ENCODE measurements at places on chromosomes 6 and 20.
A peak's percentile ranks its signal among the peaks of the same experiment; 100 is the strongest.

- DNase-seq = no peak
Observed at GRCh38 chr6:28525496-28526039, at the start of gene GPX5. GPX5 (plus strand) TSS chr6:28525881; CDS start chr6:28526014, 133 bp downstream.

- DNase-seq = no peak
Observed at GRCh38 chr6:75378101-75378500, 93.5 kb upstream of the TMEM30A start.

DNA sequence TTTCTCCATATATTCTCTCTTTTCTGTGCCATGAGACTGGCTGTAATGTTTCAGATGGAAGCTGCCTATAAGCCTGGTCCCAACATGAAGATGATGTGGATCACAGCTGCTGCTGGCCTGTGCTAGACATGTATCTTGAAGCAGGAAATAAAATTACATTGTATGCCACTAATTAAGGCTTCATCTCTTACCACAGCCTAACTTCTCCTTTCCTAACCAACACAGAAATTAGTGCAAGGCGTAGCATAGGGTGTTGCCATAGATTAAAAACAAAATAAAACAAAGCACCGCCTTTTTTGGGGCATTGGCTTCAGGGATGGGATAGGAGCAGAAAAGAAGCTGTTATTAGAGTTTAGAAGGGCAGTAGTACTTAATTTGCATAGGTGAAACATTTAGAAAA lies 4.7 kb upstream of the SLC17A4 start:
- no peak for DNase-seq

- DNase-seq = no peak
Observed at GRCh38 chr6:26170951-26171841, 84.0 kb downstream of the HFE start.

GRCh38 chr6:136511926-136512325 lies 38.3 kb downstream of the MAP7 start:
- DNase-seq = no peak

- no peak for DNase-seq
Observed at GRCh38 chr20:57693670-57694329, 16.0 kb downstream of the PMEPA1 start.

GRCh38 chr6:108635505-108636226 lies 74.9 kb downstream of the FOXO3 start:
- no peak for DNase-seq

- peak; percentile 50 for DNase-seq
Observed at GRCh38 chr20:44217342-44218092, 6.9 kb upstream of the OSER1 start.

DNA sequence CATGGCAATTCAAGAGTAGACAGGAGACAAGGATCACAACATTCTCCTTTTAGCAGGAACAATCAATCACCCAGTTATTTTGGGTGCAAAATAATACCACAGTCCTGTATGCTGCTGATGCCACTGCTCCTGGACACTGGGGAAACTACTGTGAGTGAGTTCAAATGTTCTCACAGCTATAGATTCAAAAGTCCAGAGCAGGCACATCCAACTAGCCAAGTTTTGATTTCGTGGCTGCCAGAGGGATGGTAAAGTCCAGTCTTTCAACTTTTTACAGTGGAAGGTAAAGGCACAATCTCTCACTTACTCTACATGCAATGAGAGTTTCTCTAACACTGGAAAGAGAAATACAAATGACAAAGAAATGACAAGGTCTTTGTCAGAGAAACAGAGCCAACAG lies 26.9 kb upstream of the TSHZ2 start:
- DNase-seq = no peak

GRCh38 chr6:84597238-84597875 lies 167.0 kb downstream of the TBX18 start:
- DNase-seq = no peak

- DNase-seq = no peak
Observed at GRCh38 chr6:54601600-54602300, 244.8 kb upstream of the FAM83B start.

DNA sequence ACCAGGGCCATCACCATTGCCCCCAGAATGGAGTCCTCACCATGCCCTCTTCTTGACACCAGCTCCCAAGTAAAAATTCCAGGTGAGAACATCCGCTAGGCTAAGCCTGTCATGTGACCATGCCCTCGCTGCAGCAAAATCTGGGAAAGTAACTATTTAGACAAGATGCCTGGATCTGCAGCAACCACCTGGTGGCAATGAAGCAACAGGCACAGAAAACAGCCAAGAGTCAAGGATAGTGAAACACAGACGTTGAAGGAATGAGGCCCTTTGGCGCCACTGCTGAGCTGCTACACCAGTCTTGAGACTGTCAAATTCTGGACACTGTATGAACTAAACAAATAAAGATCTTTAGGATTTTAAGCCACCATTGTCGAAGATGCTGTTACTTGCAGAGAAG lies 30.1 kb upstream of the TGM6 start:
- no peak for DNase-seq

GRCh38 chr6:43856005-43856765 lies 86.2 kb downstream of the VEGFA start:
- DNase-seq = no peak

DNA sequence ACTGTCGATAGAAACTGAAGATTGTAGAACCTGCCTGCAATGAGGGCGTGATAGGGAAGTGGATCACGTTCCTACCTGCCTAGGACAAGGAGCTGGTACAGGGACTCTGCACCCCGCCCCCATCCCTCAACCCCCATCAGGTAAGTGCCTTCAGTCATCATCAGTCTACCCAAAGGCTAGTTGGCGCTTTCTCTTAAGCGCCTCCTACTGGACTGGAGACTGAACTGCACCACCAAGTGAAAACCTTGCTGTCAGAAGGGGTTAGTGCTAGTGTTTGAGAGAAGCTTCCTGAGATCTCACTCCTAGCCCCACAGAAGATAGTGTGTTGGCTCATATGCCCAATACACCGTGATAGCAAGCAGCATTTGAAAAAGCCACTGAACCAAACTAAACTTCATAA lies 706.5 kb upstream of the MAN1A1 start:
- DNase-seq = no peak

DNA sequence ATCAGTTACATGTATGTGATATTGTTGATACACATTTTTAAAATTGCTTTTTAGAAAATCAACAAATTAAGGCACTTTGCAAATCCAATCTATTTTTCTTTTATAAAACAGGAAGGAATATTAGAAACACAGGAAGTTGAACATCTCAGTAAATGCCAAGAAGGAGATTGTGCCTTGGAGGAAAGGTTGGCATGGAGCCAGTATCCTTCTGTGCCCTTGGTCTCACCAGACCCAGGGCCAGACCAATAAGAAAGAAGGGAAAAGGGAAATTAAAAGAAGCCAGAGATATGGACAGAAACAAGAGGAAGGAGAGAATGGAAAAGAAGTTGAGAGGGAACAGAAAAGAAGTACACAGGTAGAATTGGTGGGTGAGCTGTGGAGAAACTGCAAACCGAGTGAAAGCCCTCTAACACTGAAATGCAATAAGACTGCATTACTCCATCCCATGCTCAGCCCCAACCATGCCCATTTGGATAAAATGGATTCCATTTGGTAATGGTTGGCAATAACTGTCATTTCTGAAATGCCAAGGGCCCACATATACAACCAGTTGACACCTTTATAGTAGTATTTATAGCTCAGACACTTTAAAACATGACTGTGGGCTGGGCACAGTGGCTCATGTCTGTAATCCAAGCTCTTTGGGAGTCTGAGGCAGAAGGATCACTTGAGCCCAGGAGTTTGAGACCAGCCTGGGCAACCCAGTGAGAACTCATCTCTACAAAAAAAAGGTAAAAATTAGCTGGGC lies 133.8 kb downstream of the GMPR start:
- no peak for DNase-seq

- DNase-seq = no peak
Observed at GRCh38 chr20:33915726-33916331, 77.9 kb upstream of the RALY start.

GRCh38 chr20:34992751-34993417 lies 37.2 kb downstream of the MYH7B start:
- no peak for DNase-seq

- no peak for DNase-seq
Observed at GRCh38 chr6:81995548-81996289, 243.2 kb upstream of the TENT5A start.

- DNase-seq = no peak
Observed at GRCh38 chr20:55569084-55569483, 436.2 kb downstream of the CBLN4 start.

- DNase-seq = no peak
Observed at GRCh38 chr20:47330933-47331708, 25.4 kb downstream of the ZMYND8 start.

GRCh38 chr6:96917098-96917497 lies 7.4 kb upstream of the KLHL32 start:
- DNase-seq = no peak

GRCh38 chr6:167759912-167760311 lies 66.8 kb upstream of the AFDN start:
- DNase-seq = no peak

DNA sequence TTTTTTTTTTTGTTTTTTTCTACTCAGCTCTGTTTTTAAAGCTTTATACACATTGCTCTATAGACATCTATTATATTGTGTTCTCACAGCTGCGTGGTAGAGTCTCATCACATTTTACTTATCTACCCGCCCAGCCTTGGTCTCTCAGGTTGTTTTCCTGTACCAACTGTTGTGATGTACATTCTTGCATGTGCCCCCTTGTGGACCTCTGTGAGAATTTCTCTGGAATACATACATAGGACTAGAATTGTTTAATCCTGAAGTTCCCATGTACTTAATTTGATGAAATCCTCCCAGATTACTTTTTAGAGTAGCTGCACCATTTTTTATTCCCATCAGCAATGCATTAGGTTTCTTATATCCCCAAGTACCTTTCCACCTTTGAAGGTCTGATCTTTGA lies 40.4 kb upstream of the TINAG start:
- DNase-seq = no peak

DNA sequence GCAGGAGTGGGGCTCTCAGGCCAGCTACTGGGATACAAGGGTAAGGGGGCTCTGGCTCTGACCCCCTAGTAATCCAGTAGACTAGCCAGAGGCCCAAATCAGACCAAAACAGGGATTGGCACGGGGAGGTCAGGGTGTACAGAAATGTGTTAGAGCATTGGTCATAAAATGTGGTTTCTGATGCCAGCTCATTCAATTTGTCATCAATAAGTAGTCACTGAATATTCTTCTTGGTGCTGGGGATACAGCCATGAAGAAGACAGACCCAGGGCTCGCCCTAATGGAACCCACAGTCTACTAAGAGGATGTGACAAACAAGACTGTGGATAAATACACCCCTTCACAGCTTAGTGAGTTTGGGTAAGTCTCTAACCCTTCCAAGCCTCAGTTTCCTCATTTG lies 11.1 kb downstream of the MAP1LC3A start:
- DNase-seq = no peak

DNA sequence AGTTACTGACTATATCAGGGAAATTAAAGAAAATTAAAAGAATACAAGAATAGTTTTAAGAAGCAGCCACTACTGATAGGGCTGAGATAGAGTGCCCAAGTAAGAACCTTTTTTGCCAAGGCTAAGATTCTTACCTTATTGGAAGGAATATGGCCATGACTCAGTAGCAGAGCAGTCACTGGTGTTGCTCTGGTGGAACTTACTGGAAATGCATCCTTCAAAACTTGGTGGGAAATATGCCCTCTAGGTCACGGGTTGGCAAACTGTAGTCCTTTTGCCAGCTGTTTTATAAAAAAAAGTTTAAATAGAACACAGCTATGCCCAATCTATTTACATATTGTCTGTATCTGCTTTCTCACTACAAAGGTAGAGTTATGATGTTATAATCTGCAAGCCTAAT lies 6.0 kb downstream of the HSF2 start:
- no peak for DNase-seq

DNA sequence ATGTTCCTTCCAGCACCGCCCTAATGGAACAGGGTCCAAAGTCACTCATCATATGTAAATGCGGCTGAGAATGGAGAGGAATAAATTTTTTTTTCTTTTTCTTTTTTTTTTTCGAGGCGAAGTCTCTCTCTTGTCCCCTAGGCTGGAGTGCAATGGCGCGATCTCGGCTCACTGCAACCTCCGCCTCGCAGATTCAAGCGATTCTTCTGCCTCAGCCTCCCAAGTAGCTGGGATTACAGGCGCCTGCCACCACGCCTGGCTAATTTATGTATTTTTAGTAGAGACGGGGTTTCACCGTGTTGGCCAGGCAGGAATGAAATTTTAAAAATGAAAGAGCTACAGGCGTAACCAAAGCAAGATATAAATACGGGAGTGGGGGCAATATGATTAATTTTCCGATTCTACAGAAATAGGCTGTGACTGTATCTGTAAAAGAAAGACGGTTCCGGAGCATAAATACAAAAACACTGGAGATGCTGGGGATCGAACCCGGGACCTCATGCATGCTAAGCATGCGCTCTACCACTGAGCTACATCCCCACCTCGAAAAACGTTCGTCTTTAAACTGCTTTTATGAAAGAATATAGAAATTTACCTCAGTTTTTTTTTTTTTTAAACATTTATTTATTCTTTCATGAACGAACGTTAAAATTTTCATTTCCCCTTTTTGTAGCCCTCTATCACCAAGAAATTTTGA lies 132.2 kb downstream of the GPX5 start:
- DNase-seq = no peak

- no peak for DNase-seq
Observed at GRCh38 chr20:17671011-17671410, 11.0 kb downstream of the RRBP1 start.

GRCh38 chr6:4348462-4349112 lies 213.2 kb upstream of the ECI2 start:
- no peak for DNase-seq

DNA sequence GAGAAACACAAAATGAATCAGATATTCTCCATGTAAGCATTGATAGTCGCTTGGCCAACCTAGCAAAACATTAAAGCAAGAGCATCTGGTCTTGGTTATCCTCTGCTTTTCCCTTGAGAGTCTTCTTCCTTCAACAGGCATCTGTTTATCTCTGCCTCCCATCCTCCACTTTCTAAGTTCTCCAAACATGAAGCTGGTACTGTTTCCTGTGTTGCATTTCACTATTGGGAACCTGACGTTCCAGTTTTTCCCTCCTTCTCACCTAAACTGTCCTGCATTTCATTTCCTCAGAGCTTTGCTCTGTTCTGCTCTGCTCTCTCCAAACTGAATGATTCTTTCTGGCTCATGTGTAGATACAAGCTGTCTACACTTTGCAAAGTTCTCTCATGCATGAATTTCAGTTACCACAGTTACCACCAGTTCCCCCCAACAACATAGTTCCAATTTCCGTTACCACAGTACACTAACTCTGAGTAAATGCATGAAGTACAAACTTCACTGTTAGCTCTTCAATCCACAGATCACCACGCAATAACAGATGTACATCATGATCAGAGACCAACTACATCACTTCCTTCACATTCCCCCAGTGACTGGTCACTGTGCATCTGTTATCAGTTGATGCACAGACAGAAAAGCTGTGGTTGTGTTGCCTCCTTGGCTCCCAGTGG lies 86.7 kb upstream of the F13A1 start:
- no peak for DNase-seq

DNA sequence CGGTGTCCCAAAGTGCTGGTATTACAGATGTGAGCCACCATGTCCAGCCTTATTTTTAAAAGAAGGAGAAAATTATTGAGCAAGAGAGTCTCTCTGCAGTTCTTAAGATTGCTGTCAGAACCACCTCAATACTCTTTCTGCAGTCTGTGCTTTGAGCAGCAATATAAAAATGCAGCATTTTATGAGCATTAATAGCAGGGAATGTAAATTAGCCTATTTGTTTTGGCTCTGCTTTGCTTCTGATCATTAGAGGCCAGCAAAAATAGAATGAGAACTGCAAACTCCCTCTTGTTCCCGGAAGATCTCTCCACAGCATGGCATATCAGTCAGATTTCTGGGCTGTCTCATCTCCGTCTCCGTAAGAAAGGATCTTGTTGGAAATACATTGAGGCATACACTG lies 35.8 kb downstream of the C6orf15 start:
- no peak for DNase-seq

- no peak for DNase-seq
Observed at GRCh38 chr20:3973705-3974104, 41.7 kb downstream of the RNF24 start.
